ENCODE measurements at places on chromosomes 4 and X.

DNA sequence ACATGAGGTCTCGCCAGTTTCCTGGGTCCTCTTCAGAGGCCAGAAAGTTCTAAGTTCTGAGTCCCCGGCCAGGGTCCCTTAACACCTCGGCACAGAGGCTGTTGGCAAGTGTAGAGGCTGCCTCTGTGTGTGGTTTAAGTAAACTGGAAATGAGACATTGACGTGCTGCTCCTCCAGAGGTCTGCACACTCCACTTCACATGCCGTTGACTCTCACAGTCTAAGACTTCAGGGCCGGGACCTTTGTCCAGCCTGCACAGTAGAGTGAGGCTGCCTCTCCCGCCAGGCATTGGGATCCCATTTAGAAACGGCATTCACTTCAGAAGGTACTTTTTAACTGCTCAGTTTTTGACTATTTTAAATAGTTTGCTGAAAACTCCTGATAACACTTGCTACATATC, 10.6 kb upstream of the TADA2B start:
- DNase-seq: no peak

GRCh38 chr4:141797966-141798365, 161.6 kb downstream of the IL15 start:
- DNase-seq: no peak

- DNase-seq: no peak
Observed at GRCh38 chr4:75924309-75924827, 16.4 kb downstream of the NAAA start.

- no peak for DNase-seq
Observed at GRCh38 chrX:9862525-9862924, 76.3 kb downstream of the SHROOM2 start.

DNA sequence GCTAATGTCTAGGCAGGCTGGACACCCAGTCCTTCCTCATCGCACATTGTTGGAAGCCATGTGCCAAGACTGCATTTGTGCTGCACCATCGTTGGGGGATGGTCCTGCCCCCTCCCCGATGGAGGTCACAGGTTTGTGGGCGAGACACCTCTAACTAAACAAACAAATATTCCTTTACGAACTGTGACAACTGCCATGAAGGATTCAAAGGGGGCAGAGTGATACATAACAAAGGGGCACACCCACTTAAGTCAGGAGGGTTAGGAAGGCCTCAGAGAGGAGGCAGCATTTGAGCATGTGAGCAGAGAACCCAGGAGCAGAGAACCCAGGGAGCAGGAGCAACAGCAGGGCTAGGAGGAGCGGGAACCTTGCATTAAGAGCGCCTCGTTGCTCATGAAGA, 37.1 kb downstream of the TRIM2 start:
- DNase-seq: no peak

DNA sequence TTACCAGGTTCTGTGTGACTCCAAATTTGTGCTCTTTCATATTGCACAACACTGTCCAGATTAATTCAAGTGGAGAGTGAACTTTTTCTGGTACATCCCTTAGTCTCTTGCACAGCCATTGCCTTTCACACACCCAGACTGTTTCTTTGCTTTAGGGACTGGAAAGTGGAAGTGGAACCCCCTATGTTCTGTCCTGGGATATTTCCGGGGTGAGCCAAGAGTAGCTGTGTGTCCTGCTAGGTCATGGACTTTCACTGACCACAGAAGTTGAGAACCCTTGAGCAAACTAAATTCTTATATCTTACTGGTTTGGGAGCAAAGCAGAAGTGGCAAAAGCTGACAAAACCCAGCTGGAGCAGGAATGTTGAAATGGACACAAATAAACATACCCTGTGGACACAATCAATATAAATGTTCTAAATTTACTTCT, 10.3 kb upstream of the VSIG4 start:
- DNase-seq: peak; percentile 89

- no peak for DNase-seq
Observed at GRCh38 chrX:132877954-132878536, 80.4 kb downstream of the HS6ST2 start.

DNA sequence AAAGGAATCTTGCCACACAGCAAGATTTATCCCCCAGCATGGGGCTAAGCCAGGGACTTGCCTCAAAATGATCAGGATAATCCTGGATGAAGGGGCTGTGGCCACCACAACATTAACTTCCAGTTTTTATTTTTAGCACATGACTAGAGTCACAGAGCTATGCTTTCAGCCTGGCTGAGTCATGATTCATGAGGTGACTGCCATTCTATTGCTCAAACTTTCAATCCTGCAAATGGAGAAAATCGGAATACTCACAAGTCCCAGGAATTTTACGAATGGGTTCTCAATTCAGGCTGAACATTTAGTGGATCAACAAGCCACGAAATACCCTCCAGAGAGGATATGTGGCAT, 70.7 kb upstream of the HPGD start:
- DNase-seq: peak; percentile 89

DNA sequence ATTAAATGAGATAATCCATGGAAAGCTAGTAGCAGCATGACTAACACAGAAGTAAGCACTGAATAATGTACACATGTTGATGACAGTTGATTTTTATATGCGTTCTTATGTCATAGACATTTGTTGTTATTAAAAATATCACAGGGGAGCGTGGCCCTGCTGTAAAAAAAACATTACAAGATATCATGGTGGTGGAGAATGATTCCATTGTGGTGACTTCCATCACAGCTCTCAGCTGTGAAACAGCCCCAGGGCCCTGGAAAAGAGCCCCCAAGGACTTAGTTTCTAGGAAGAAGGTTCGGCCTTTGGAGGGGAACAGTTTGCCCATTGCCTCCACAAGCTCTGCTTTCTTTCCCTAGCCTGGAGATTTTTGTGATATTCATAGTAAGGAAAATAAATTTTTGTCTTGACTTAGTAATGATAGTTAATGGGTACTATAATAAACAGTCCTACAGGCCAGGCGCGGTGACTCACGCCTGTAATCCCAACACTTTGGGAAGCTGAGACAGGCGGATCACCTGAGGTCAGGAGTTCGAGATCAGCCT, 49.9 kb downstream of the FAM114A1 start:
- DNase-seq: no peak

DNA sequence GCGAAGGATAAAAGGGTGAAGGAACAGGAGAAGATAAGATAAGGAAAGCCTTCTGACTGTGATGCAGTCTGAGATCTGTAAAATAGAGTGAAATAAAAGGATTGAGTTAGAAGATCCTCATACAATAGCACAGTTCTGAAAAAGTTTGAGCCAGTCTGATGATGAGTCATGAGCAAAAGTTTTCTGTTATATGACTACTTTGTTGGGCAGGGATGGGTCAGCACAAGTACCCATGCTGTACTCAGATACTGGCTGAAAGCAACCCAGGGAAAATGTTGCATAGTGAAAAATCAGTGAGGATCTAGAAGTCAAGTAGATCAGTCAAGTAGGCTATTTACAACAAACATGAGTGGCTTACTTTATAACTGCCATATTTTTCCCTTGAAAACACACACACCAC, 253.5 kb downstream of the PCDH10 start:
- no peak for DNase-seq

- DNase-seq: no peak
Observed at GRCh38 chr4:165711436-165711835, 161.6 kb upstream of the TLL1 start.

DNA sequence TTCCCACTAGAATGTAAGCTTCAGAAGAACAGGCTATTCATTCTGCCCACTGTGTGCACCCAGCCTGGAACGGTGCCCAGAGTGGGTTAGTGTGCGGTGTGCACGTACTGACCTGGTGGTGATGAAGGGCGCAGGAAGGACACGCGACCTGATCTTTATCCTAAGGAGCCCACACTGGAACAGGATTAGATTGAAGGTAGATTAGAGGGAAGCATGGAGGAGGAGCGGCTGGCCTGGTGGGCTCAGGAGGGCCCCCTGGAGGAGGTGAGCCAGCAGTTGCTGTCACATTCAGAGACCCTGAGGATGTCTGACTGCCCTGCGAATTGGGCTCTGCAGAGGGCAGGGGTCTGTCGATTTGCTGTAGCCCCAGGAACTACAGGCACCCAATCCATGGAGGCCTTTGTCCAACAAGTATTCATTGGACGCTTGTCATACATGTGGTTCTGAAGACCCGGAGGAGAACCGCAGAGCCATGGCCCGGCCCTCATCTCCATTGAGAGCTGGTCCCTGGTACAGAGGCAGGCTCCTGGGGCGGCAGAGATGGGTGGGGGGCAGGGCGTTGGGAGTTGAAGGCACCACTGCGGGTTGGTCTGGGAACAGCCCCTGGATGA, 73.2 kb downstream of the HTRA3 start:
- DNase-seq: no peak
